ENCODE measurements at places on chromosomes 4 and X. TPM values are rescaled to one million over a fixed set of nuclear protein-coding genes. Genes with fewer than 3 reads are reported as not detected.
A peak's percentile ranks its signal among the peaks of the same experiment; 100 is the strongest.

DNA sequence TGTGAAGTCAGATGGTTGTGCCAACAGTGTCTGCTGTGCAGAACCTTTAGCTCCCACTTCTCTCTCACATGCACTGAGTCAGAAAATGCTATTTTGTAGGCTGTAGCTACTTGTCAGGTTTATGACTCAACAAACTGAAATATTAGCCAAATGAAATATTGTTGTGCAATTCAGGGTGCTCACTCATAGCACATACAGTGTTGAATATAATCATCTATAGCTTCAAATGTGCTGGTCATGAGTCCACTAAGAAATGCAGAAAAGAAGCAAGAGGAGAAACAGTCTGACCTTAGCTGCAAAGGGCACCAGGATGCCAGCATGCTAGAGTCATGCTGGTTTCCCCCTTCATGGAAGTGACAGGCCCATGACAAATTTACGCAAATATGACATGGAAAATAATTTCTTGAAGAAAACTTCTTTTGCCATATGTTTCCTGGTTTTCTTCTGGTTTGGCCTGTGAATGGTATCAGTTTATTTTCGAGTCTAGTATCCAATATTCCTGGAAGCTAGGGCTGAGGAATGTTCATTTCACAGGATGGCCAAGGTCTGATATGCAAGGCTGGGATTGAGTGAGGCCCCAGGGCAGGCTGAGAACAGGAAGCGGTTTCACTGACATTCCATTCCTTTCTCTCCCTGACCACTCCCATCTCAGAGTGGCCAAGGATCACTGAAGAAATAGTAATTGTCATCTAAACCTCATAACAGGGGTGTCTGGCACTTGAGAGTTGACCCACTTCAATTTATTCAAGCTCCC lies 10.3 kb upstream of the CXCL2 start:
- no peaks in the 10 kb centered on the region for H3K27me3 ChIP-seq
- no peak for DNase-seq
- no peaks in the 10 kb centered on the region for H3K4me1 ChIP-seq
- H3K27ac ChIP-seq: 0 out of 3 replicates have a peak overlapping the region, but pooled peaks have one; percentile 4

DNA sequence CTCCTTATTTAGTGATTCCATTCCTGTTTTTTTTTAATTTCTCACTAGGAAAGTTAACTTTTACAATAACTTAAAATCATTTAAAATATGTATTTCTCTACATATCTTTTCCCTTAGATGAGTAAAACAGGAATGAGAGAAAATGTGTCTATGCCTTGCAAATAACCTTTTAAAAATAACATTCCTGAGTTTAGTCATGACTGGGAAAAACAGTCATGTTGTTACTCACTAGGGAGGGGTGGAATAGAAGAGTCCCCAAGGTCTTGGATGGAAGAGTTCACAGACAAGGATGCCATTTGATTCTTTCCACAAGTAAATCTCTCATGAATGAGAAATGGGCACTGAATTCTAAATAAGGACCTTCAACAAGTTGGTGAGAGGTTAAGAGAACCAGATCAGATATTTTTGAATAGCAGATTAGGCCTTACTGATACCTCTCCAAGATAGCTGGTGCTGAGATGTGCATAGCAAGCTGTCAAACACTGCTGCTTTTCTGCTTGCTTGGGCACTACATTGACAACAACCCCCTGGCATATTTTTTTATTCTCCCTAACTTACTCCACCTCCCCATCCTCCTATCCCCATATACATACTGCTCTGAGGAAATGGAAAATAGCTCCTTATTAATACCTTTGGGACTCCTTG lies 25.1 kb downstream of the UGDH start:
- no peaks in the 10 kb centered on the region for H3K27me3 ChIP-seq
- H3K27ac ChIP-seq: no peak overlapping the region

DNA sequence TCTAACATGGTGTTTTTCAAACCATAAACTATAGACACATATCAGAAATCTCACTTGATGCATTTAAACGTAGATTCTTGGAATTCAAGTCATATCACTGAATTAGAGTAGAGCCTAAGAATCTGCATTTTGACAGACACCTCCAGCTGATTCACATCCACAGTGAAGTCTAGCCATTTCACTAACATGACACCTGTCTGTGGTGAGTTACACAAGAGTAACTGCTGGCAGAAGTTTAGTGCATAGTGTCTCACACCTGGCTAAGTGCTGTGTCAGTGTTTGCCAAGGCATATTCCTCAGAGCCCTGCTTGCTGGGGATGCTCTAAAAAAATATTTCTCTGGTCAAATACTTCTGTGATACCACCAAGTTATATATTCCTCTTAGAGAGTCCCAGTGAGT lies 237.5 kb upstream of the DIAPH2 start:
- H3K4me1 ChIP-seq: no peaks in the 10 kb centered on the region
- no peak overlapping the region for H3K4me3 ChIP-seq
- H3K36me3 ChIP-seq: no peaks in the 10 kb centered on the region
- no peak for DNase-seq

DNA sequence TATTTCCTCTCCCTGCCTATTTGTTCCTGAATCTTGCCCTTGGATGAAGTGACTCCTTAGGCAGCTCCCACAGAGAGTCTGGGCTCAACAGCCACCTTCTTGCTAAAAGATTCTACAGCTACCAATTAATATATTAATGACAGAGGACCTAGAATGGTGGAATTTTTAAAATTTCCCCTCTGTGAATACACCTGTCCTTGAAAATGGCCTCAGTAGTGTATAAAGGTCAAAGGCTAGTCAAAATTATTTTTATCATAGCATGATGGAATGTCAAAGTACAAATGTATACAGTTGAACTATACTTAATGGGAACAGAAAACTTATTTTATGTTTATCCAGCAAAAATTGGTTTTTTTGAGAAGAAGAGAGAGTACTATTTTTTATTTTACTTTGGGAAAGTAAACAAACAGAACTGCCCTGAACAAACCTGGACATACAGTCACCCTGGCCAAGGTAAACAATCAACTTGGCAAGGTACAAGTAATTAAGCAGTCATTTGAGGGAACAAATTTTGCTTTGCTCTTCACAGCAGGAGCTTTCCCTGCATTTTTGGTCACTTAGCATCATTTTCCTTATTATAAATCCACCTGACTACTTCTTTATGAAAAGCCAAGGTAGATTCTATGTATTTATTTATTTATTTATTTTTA lies 250.8 kb downstream of the INPP4B start:
- no peak for DNase-seq
- no peaks in the 10 kb centered on the region for H3K4me1 ChIP-seq
- H3K27ac ChIP-seq: no peak overlapping the region
- no peaks in the 10 kb centered on the region for H3K27me3 ChIP-seq

- no peak overlapping the region for H3K4me3 ChIP-seq
- DNase-seq: peak; percentile 17
- H3K4me1 ChIP-seq: no peaks in the 10 kb centered on the region
- no peaks in the 10 kb centered on the region for H3K36me3 ChIP-seq
These were observed 276.3 kb upstream of the GALNT7 start for GRCh38 chr4:172892300-172892699.

DNA sequence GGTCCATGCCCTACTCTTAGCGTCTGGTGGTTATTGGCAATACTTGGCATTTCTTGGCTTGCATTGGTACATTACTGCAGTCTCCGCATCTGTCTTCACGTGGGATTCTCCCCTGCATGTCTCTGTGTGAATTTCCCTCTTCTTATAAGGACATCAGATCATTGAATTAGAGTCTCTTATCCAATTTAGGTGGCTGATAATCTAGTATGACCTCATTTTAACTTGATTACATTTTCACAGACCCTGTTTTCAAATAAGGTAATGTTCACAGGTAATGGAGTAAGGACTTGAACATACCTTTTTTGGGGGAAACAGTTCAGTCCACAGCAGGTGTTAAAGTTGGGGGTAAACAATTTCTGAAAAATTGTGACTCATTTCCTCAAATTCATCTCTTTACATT lies 16.6 kb downstream of the KIAA0232 start:
- 0 out of 3 replicates have a peak overlapping the region, but pooled peaks have one; percentile 13 for H3K27ac ChIP-seq
- no peak overlapping the region for H3K4me3 ChIP-seq

DNA sequence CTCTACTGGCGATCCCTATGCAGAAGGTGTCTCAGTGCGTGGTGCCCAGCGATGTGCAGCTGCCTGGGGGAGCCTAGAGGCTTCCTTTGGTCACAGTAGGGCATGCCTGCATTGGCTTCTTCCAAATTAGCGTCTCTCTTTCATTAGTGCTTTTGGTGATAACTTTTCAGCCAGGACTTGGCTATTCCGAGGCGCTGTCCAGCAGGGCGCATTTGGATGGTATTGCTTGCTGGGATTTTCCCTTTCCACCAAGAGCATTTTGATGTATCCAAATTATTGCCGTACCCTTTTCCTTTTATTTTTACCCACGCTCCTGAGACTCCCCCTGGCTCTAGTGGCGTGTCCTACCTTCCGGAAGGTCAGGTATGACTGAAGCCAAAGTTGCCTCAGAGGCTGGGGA lies 101.4 kb downstream of the SORCS2 start:
- H3K27ac ChIP-seq: no peak overlapping the region
- H3K36me3 ChIP-seq: no peaks in the 10 kb centered on the region
- no peaks in the 10 kb centered on the region for H3K4me1 ChIP-seq
- H3K27me3 ChIP-seq: no peaks in the 10 kb centered on the region

DNA sequence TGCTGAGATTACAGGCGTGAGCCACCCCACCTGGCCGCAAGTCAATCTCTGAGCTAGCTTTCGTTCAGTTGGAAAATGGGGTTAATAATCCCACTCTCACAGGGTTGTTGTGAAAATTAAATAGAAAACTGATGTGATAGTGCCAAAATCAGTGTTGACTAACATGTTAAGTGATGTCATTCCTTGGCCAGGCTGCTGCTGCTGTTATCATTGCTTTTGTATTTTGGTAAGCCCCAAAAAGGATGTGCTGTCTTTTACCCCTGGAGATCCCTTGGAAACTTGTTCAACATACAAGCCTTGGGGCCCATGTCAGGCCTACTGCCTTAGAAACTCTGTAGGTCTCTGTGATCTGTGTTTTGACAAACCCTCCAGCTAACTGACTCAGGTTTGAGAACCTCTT lies 106.3 kb downstream of the AFF1 start:
- H3K27ac ChIP-seq: no peak overlapping the region
- H3K4me1 ChIP-seq: peaks cover 46% of the 10 kb centered on the region
- no peak for DNase-seq
- H3K27me3 ChIP-seq: no peaks in the 10 kb centered on the region
- H3K4me3 ChIP-seq: no peak overlapping the region
- peaks cover 4% of the 10 kb centered on the region for H3K36me3 ChIP-seq

GRCh38 chrX:47456080-47456479 lies 26.9 kb downstream of the ZNF41 start:
- H3K27me3 ChIP-seq: no peaks in the 10 kb centered on the region
- H3K4me1 ChIP-seq: no peaks in the 10 kb centered on the region
- peaks cover 16% of the 10 kb centered on the region for H3K36me3 ChIP-seq
- H3K27ac ChIP-seq: no peak overlapping the region

- no peak for DNase-seq
- no peaks in the 10 kb centered on the region for H3K36me3 ChIP-seq
- H3K4me1 ChIP-seq: no peaks in the 10 kb centered on the region
- H3K27me3 ChIP-seq: no peaks in the 10 kb centered on the region
These were observed 38.1 kb downstream of the CBLL2 start for GRCh38 chrX:22310779-22311178.

DNA sequence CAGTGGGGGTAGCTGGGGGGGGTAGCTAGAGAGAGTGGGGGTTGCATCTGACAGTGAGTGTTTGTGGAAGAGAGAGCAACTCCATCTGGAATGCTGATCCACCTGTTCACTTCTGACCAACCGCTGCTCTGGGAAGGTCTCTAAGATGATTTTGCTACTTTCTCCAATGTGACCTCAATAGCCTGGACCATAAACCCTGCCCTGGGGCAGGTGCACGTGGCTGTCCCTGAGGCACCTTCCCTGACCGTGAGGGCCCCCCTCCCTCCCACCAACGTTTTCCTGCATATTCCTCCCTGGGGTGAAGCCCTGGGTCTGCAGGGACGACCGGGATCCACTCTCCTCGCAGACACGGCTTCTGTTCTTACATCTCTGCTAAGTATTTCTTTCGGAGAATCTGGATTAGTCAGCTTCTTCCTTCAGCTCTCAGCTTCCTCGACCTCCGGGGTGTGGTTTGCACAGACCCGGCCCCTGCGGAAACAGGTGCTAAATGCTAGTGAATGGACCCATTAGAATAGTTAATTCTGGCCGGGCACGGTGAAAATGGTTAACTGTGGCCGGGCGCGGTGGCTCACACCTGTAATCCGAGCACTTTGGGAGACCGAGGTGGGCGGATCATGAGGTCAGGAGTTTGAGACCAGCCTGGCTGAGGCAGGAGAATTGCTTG lies 21.4 kb upstream of the PLCXD1 start:
- no peak overlapping the region for H3K4me3 ChIP-seq
- H3K27me3 ChIP-seq: no peaks in the 10 kb centered on the region
- H3K36me3 ChIP-seq: no peaks in the 10 kb centered on the region
- no peak for DNase-seq
- peaks cover 9% of the 10 kb centered on the region for H3K4me1 ChIP-seq
- no peak overlapping the region for H3K27ac ChIP-seq

GRCh38 chr4:11805842-11806241 lies 377.1 kb upstream of the HS3ST1 start:
- no peaks in the 10 kb centered on the region for H3K4me1 ChIP-seq
- no peak for DNase-seq
- H3K36me3 ChIP-seq: no peaks in the 10 kb centered on the region
- no peak overlapping the region for H3K4me3 ChIP-seq

- no peaks in the 10 kb centered on the region for H3K27me3 ChIP-seq
- no peak for DNase-seq
- H3K27ac ChIP-seq: no peak overlapping the region
These were observed 10.9 kb upstream of the SMR3B start for GRCh38 chr4:70371987-70372386.

- H3K4me1 ChIP-seq: peaks cover 44% of the 10 kb centered on the region
- H3K27ac ChIP-seq: peak overlapping the region; percentile 81
- H3K27me3 ChIP-seq: no peaks in the 10 kb centered on the region
- peak overlapping the region; percentile 71 for H3K4me3 ChIP-seq
- peaks cover 34% of the 10 kb centered on the region for H3K36me3 ChIP-seq
- DNase-seq: no peak
These were observed 55.6 kb upstream of the TADA2B start for GRCh38 chr4:6987588-6987961.

Gene ABCE1
- total RNA-seq: 156 TPM

Gene NFXL1
- 18.8 TPM for total RNA-seq

Gene CPE
- total RNA-seq: 0.22 TPM

Gene NKX6-1
- total RNA-seq: not detected

Gene ABCD1
- 6.9 TPM for total RNA-seq

Gene XAGE1A
- 59.0 TPM for total RNA-seq

Gene HTR2C
- total RNA-seq: 0.04 TPM

Gene COX7B
- total RNA-seq: 655 TPM

Gene CLCN4
- total RNA-seq: 0.11 TPM

Gene ARHGAP36
- total RNA-seq: not detected

Gene C4orf36
- not detected for total RNA-seq
